CD4-positive, alpha-beta T cell (primary cell): ENCODE measurements at places on chromosomes 16 and 17.

- DNase-seq: peak; percentile 99
Measured at GRCh38 chr16:71894921-71895678, at the start of gene IST1. Gene IST1 (plus strand): TSS chr16:71895531. CDS start chr16:71915641, 20,110 bp downstream.

DNA sequence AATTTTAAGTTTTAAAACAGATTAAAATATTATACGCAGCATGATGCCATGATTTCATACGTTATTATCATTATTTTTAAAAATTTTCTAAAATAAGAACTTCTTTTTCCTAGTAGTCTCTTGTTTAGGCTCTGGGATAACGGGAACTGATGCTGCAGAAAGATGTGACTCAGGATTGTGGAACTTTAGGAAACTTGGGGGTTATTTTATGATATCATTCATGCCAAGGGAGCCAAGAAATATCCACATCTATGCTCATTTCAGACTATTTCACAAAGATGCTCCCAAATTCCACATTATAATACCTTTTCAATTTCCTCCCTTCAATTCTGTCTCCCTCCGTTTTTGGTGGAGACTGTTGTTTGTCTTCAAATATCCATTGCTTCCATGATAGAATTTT lies 236.4 kb downstream of the HS3ST3A1 start:
- no peak for DNase-seq

GRCh38 chr17:40219594-40220338 lies 662 bp downstream of the WIPF2 start:
- peak; percentile 9 for DNase-seq

DNA sequence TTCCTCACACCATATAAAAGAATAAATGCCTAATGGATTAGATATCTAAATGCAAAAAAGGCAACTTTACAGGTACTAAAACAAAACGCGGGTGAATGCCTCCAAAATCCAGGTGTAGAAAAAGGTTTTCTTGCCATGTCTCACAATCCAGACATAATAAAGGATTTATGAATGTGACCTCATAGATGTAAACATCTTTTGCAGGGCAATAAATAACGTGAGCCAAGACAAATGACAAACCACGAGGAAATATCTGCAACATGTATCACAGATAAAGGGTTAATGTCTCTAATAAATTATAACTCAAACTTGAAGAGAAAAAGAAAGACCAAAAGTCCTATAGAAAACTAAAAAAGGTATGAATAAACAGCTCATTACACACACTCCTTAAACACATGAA lies 180.7 kb downstream of the PARN start:
- no peak for DNase-seq

DNA sequence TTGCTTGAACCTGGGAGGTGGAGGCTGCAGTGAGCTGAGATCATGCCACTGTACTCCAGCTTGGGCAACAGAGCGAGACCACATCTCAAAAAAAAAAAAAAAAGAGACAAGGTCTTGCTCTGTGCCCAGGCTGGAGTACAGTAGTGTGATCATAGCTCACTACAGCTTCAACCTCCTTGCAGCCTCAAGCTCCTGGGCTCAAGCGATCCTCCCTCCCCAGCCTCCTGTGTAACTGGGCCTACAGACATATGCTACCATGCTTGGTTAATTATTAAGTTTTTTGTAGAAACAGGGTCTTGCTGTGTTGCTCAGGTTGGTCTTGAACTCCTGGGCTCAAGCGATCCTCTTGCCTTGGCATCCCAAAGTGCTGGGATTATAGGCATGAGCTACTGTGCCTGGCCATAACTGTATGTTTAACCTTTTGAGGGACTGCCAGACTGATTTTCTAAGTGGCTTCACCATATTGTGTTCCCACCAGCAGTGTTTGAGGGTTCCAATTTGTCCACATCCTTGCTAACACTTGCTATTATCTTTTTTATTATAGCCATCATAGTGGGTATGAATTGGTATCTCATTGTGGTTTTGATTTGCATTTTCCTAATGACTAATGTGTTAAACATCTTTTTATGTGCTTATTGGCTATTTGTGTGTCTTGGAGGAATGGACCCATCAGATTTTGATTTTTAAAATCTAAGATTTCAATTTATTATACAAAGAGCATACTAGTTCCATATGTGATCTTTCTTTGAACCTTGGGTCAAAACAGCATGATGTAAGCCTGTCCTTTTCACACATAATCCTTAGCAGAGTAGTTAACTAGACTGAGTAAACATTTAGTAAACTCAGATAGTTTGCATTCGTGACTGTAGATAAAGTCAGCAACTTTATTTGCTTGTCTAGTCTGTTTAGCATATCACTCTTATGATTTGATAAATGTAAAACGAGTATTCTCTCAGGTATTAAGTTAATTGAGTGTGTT lies 38.1 kb upstream of the KPNB1 start:
- no peak for DNase-seq

GRCh38 chr16:28163699-28164098 lies 48.1 kb downstream of the XPO6 start:
- DNase-seq: no peak

DNA sequence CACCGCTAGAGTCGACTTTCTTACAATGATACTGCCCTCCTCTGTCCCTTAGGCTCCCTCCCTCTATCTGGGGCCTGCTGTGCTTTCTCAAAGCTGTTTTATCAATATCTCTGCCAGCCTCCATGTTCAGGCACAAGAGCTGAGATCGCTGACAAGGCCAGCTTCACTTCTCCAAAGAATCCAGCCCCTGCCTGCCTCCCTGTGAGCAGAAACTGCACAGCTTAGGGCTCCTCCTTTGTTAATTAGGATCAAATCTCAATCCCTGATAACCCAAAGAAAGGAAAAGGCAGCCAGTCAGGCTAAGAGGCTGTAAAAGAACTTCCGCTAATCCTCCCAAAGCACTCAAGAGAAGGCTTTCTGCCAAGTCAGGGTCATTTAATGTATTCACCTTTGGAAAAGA lies 616.0 kb upstream of the CDH11 start:
- no peak for DNase-seq

DNA sequence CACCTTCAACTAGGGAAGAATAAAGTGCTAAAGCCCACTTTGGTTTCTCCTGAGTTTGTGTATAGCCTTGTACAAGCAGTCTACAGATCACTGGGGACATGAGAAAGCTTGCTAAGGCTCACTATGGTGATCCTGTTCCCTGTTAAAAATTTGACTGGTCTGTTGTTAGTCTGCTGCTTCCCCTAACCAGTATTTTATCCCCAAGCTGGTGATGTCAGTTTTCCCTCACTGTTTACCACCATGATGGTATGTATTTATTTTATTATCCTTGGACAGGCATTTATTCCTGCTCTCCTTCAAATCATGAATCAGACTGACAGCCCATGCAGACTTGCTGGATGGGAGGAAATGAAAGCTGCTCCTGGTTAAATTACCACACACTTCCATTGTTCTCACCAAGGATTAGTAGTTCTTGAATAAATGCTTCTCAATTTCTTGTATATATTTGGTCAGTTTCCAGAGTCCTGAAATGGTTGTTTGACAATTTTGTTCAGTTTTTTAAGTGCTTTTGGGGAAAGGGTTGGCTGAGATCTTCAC lies 99.6 kb downstream of the CA4 start:
- no peak for DNase-seq

DNA sequence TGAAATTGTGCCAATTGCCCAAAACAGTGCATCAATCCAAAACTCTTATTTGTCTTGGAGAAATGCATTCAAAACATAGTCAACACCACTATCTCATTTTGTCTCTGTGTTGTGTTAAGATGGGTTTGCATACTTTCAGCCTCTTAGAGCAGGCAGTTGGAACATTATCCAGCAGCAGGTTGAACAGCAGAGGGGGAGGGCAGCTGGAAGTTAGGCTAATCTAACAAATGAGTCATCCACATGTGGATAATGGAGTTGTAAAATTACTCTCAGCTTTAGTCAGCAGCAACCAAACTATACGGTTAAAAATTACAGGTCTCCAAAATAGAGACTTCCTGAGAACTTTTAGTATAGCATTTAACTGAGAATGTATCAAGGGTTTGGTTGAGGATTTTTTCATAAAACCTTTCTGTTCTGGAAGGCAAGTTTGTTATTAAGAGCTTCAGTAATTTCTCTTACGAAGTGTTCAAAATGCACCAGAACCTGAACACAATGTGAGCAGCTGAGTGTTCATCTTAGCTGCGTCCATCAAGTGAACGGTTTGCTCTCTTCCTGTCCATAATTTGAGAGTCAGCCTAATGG lies 46.3 kb downstream of the PRKCA start:
- no peak for DNase-seq

DNA sequence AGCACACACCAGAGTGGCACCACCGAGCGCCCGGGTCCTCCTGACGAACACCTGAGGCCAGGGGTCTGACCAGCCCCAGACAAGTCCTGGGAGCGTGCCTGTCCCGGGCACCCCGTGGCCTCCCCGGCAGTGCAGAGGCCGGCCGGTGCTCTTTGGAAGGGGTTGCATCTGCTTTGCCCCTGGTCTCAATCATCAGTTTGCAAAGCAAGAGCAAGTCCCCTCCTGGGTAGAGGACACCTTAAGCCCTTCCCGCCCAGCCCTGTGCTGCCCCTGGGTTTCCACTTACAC lies 11.6 kb upstream of the CAPN15 start:
- no peak for DNase-seq

DNA sequence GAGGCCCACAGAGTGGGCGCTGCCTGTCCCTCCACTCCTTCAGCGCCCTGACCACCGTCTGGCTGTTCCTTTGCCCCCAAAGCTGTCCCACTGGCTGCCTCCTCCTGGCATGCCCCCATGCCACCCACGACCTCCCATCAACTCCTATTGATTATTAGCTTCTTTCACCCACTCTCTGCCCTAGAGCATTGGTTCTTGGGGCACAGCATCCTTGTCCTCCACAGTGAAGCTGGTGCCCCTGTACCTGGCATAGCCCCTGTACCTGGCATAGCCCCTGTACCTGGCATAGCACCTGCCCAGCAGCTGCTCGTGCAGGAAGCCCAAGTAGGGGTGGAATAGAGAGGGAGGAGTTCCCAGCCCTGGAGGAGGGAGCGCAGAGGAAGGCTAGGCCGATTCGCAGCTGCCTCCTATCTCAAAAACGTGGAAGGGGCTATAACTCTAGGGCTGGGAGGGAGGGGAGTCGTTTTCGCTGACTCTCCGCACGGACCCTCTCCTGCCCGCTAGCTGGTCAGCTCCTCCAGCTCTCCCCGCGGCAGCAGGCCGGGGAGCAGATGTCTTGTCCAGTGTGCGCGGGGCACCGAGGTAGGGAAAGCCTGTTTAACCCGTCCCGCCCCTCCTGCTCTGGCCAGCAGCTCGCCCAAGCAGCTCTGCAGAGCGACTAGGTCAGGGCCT lies 5.7 kb upstream of the ACTG1 start:
- no peak for DNase-seq

DNA sequence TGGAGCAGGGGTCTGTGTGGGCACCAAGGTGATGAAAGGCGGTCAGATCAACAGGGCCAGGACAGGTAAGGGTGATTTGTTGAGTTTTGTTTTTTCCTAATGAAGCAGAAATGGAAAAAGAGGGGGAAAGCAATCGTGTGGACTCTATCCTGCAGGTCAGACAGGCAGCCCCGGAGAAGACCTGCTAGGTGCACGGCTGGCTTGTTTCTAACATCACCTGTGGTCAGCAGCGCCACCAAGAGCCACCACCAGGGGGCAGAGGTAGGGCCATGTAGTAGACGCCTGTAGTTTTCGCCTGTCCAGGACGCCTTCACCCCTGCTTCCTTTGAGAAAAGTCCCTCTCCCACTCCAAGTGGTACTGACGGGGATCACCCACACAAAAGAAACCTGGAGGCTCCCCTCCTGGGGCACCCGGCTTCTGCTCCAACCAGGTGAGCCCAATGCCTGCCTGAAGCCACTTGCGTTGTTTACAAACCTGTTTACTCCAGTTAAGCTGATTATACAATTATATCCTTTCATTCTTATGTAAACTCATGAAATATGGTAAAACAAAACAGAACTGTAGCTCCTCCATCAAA lies 54.2 kb upstream of the SEC14L1 start:
- DNase-seq: peak; percentile 57

DNA sequence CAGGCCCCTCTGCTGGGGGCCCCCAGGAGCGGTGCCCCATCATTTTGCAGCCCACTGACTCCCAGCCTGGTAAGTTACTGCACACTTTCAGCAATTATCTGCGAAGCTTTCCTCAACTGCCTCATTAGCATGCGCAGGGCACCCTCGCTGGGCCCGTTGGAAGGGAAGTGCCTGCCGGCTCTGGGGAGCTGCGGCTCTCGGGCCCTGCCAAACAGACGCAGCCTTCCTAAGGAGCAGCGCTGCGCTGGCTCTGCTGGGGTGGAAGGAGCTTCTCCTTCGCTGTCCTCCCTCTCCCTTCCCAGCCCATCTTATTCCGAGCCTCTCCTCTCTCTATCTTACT lies 71.0 kb downstream of the RBBP6 start:
- no peak for DNase-seq

DNA sequence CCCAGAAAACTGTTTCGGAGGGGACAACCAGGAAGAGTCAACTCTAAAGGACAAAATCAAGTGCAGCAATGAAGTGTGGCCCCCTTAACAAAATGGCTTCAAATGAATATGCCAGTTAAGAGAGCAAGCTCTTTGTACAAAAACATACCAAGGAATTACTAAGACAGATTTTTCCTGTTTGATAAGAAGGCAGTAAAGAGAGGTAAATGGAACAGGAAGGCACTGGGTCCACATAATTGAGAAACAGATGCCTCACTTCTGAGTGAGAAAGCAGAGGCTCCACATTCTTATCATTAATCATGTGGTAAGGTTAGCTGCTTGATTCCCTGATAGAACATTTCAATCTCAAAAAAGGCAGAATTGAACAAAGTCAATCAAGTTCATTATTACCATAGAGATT lies 44.9 kb downstream of the MBTD1 start:
- no peak for DNase-seq

- DNase-seq: no peak
Measured at GRCh38 chr16:35559911-35560636, 2100.7 kb downstream of the TP53TG3F start.

GRCh38 chr17:70478902-70479301 lies 309.6 kb downstream of the KCNJ2 start:
- DNase-seq: no peak

GRCh38 chr17:48127371-48128051 lies 19.9 kb downstream of the SNX11 start:
- no peak for DNase-seq

- DNase-seq: no peak
Measured at GRCh38 chr16:27778926-27779570, 229.1 kb downstream of the KATNIP start.

DNA sequence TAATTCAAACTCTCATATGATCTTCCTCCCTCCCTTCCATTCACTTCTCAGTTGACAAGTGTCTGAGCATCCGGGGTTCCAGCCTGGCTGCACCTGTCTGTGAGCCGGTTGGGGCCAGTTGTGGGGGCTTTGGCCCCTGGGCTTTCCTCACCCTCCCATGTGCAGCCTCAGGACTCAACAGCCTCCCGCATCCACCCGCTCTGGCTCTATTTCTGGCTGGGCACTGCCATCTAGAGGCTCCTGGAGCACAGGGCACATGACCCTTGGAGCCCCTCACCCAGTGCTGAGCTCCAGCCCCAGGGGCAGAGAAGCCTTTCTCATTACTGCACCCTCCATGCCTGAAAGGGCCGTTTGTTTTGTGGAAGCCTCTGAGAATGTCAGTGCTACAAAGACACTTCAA lies 43.3 kb downstream of the HAPSTR1 start:
- DNase-seq: peak; percentile 40

GRCh38 chr17:20994779-20995149 lies 48.0 kb downstream of the USP22 start:
- peak; percentile 22 for DNase-seq
